ENCODE measurements at places on chromosomes 5 and 9.

DNA sequence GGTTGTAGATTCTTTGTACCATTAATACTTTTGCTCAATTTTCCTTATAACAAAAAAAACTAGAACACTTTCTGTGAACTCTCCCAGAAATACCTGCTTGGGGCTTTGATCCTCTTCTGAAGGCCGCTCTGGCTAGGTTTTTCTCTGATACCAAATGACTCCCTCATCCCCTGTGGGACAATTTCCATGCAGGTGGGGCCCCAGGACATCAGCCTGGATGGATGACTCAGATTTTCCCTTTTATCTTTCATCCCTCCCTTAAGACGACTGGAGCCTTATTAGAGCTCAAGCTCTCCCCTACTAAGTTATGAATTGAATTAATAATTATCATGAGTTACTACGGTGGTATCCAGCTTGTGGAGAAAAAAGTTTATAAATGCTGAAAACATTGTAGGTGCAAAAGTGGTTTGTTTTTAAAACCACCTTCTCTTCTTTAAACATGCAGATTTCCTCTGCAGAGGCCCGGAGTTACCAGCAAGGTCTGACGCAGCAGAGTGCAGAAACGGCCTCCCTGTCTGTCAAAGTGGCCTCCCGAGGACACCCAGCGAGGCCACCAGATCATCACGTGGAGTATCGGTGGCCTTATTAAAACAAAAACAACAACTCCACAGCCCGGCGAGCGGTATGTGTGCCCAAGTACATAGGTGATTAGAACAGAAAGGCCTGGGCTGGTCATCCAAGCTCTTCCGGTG lies 50.8 kb upstream of the IRX4 start:
- DNase-seq: no peak

GRCh38 chr9:79902825-79903600 lies 331.2 kb downstream of the TLE4 start:
- no peak for DNase-seq

GRCh38 chr5:134189031-134189430 lies 12.3 kb upstream of the SKP1 start:
- no peak for DNase-seq

GRCh38 chr9:79193001-79193400 lies 378.8 kb upstream of the TLE4 start:
- DNase-seq: no peak

DNA sequence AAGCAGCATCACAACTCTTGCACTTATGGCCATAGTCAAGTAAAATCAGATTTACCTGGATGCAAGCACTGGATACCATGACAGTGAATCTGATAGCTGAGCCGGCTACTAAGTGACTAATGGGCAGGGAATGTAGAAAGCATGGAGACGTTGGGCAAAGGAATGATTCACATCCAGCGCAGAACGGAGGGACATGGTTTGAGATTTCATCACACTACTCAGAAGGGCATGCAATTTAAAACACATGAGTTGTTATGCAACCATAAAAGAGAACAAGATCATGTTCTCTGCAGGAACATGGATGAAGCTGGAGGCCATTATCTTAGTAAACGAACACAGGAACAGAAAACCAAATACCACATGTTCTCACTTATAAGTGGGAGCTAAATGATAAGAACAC lies 169.1 kb upstream of the PIK3R1 start:
- DNase-seq: no peak

- DNase-seq: peak; percentile 62
Observed at GRCh38 chr5:463952-464351, 21.0 kb downstream of the EXOC3 start.

- DNase-seq: no peak
Observed at GRCh38 chr5:179716286-179716685, 16.3 kb upstream of the MAML1 start.

DNA sequence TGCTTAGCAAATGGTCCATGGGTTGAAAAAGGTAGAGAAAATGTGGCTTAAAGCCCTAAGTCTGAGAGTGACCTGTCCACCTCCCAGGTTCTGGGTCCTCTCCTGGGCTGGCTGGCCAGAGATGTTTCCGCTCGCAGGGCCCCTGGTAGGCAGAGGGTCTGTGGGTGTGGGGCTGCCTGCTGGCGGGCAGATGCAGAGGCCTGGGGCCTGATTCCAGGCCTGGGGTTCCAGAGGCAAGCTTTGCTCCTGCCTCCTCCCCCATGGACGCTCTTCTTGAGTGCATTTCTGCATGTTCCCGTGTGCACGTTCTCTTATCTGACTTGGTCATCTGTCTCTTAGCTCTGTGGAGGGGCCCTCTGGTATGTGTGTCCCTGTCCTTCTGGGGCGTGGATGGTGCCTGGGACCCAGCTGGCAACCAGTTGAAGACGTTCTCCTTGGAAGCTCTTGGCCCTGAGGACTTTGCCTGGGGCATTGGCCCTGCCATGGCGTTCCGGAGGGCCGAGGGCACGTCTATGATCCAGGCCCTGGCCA lies 3.8 kb downstream of the MIGA2 start:
- DNase-seq: no peak

DNA sequence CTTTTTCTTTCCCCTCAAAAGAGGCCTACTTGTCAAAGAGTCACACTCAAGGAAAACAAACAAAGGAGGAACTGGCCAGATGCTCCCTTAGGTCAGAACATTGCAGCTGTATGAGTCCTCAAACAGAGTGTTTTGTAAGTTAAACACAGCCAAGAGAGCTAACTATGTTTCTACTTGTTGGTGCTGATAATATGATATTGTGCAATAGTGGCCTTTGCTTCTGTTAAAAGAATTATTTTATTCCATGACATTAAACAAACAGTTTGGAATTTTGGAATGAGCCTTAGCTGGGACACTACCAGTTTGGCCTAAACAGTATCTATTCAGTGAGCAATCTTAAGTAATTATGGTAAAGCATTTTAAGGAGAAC lies 56.0 kb upstream of the TPD52L3 start:
- DNase-seq: no peak

GRCh38 chr5:8098081-8098480 lies 229.1 kb downstream of the MTRR start:
- DNase-seq: no peak

- DNase-seq: no peak
Observed at GRCh38 chr5:68054638-68055037, 160.9 kb upstream of the PIK3R1 start.

- DNase-seq: no peak
Observed at GRCh38 chr9:113403646-113404045, 2.6 kb upstream of the ALAD start.

- DNase-seq: no peak
Observed at GRCh38 chr5:102796498-102796897, 41.4 kb downstream of the PAM start.

GRCh38 chr9:92242260-92243136 lies 51.0 kb downstream of the IARS1 start:
- no peak for DNase-seq

DNA sequence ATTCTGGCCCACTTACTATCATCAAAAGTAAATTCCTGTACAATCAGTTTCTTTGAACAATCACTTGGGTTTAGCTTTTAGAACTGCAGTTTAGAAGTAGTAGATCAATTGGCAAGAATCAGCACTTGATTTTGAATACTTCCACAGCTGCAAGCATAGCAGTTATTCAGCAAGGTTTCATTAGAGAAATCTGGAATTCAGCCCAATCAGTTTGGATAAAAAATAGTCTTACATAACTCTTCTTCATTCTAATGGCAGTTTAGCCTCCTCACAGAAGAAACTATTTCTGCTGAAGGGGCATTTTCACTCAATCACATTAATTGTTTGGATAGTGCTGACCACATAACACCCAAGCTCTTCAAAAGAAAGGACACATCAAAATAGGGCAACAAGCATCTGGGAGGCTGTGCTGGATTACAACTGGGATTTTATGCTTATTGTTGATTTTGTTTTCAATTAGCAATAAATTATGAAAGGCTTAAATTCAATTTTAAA lies 336.2 kb upstream of the PDE4D start:
- no peak for DNase-seq

DNA sequence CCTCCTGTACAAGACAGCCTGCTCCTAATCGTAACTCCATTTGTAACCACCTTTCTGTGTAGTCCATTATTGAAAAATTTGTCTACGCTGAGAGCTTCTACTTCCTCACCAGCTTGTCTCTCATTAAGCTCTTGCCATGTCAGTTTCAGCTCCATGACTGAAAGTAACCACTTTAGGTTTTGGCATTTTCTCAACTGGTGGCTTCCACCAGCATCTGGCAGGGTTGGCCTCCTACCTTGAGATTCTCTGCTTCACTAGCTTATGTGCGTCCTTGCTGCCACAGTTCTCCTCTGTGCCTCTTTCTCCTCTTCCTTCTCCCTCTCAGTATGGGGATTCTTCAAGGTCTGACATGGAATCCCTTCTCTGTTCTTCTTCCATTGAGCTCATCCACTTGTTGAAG lies 31.8 kb downstream of the F2RL2 start:
- no peak for DNase-seq

DNA sequence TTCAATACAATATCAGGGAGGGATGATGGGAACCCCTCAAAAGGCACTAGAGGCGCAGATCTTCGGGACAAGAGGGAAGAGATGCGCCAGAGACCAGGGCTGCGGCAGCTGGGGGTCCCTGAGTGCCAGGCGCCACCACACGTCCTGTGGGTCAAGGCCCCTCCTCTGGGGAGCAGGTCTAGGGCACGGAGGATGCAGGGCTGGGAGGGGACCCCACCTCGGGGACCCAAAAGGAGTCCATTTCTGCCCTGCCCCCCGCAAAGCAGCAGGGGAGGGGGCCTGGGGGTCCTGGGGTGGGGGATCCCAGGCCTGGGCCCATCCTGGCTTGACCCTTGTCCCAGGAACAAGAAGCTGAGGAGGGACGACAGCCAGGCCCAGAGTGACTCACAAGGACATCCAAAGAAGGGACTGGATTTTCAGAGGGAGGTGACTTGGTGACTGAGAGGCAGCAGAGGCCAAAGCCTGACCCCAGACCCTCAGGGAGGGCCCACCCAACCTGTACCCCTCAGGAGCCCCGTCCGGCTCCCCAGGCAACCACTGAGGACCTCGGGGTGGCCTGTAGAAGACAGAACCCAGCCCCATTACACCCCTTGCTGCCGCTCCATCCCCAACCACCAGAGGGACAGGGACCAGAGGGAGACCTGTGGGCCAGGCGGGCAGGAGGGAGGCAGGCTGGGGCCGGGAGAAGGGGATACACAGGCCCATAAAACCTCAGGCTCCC lies 54.2 kb downstream of the LRSAM1 start:
- no peak for DNase-seq

DNA sequence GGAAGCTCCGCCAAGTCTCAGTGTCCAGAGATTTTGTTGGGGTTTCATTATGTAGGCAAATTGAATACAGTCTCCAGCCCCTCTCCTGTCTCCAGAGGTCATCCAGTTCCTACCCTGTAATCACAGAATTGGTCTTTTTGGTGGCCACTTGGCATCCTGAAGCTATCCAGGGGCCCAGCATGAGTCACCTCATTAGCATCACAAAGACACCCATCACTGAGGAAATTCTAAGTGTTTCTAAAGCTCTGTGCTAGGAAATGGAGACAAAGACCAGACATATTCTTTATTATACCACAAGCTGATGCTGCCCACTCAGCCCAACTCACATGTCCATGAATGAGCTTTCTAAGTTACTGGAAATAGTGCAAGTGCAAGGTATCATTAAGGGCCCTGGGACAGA lies 229.9 kb downstream of the DOCK8 start:
- DNase-seq: no peak

DNA sequence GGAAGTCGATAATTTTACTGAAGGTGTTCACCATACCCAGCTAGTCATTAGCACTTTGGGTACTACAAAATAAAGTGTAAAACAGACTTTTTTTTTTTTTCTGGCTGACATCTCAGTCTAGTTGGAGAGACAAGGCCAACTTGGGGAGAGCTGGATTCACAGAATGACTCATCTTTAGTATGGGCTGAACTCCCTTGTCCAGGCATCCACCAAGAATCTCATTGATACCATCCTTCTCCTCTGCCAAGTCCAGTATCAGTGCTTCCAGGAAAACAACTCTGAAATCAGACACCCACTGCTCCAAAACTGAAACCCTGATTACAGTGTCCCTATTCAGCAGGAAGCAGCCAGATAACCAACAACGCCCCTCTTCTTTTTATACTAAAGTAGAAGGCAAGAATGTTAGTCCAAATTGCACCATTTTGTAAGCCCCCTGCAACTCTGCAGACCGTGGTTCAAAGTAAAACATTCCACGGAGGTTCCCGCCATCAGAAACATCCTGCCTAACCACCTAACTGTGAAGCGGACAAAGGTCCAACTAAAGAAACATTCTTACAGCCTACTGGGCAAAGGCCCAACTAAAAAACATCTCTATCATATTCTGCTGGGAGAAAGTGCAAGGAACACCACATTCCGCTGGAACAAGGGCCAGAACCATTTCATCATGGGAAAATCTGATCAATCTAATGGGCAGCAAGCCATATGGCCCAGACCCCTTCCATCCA lies 728.2 kb downstream of the BRINP1 start:
- DNase-seq: no peak

GRCh38 chr9:93955111-93955980 lies at the start of gene BARX1:
Gene BARX1 (minus strand): TSS chr9:93955355. CDS start chr9:93955146, 209 bp downstream.
- no peak for DNase-seq

DNA sequence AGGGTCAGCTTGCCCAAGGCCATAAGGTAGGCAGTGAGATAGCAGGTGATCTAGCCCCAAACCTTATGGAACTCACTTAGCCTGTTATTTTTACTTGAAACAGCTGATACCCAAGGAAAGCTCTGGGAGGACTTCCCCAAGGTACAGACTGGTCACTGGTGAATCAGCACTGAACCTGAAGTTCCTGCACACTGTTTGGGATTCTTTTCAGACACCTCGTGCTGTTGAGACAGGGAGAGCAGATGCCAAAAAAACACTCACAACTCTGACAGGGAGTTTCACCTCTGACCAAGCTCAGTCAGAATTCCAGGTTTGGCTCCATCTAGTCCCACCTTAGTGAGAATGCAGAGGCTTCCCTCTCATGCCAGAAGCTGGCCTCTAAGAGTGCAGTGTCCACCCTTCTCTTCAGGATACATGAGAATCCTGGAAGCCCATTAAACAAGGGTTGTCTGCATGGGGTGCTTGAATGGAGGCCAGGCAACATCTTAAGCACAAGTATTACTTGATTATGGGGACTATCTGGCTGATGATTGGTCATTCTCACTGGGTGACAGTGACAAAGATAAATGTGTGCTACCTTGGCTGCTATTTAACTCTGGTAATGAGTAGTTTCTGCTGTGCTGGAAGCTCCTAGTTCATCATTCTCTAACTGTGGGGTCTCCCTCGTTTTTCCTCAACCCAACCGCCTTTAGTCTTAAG lies 122.8 kb upstream of the SLIT3 start:
- no peak for DNase-seq

- no peak for DNase-seq
Observed at GRCh38 chr5:142087920-142088679, 20.5 kb upstream of the NDFIP1 start.

Measured in activated CD4-positive, alpha-beta T cell treated with anti-CD3 and anti-CD28 coated beads, Interleukin-2, amount 50 U/mL, for 24 hours (primary cell).